T1000 (cell line): ENCODE measurements at places on chromosomes 6 and 20.
A peak's percentile ranks its signal among the peaks of the same experiment; 100 is the strongest.

- no peak for DNase-seq
Measured at GRCh38 chr6:46903175-46903574, 18.6 kb downstream of the ADGRF5 start.

- DNase-seq: no peak
Measured at GRCh38 chr6:100347901-100348550, 116.7 kb downstream of the SIM1 start.

- no peak for DNase-seq
Measured at GRCh38 chr6:33914645-33915044, 110.8 kb upstream of the MLN start.

- DNase-seq: no peak
Measured at GRCh38 chr6:108589244-108589791, 28.6 kb downstream of the FOXO3 start.

- no peak for DNase-seq
Measured at GRCh38 chr6:33820243-33820642, 16.4 kb upstream of the MLN start.

GRCh38 chr6:148516217-148516616 lies 173.6 kb downstream of the SASH1 start:
- DNase-seq: no peak

DNA sequence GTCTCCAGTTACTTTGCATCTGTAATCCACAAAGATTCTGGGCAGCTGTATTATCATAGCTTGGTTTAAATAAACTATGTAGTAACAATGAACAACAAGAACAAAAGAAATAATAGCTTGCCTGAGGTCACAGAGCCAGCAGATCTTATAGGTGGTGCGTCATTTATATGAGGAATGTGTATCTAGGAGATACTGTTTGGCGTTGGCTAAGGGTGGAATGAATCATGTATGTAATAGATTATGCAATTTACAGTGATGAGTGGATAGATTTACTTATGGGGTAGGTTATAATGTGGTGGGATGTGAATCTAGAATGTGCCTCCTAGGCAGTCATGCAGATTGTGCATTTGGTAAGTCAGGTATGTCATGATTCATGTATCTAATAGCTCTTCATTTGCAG lies 42.8 kb downstream of the HNF4A start:
- DNase-seq: peak; percentile 42

DNA sequence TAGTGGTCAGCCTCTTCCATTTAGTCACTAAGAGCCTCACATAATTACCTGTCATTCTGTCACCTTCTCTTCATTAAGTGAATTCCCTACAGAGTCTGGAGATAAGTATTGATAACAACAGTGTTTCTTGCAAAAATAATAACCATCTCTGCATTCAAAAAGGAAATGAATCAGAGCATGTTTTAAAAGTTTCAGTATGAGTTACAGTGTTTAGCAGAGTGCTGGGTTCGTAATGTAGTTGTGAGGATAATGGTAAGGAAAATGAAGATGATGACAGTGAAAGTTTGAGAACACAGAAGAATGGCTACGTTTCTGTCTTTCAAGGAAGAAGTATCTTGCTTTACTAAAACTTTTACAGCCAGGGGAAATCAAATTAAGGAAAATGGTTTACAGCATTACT lies 31.3 kb downstream of the GPRC6A start:
- no peak for DNase-seq

DNA sequence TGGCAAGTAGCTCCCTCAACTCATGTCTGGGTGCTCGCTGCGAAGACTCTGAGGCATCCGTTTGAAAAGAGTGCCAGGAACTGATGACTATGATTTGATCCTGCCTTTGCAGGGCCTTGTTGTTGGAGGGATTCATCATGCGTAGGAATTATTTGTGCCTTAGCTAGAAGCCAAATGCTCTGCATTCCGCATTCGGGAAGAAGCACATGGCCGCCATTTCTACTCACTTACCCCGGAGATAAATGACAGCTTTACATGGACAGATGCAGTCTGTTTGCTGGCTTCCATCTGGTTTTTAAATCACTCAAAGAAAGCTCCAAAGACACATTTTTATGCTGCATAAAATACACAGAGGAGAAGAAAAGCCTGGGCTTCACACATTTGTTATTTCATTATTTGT lies 363.3 kb upstream of the CDH4 start:
- DNase-seq: no peak

GRCh38 chr6:37129566-37129965 lies 40.4 kb upstream of the PIM1 start:
- no peak for DNase-seq

- no peak for DNase-seq
Measured at GRCh38 chr6:44493132-44493531, 105.6 kb downstream of the CDC5L start.

GRCh38 chr20:16125816-16126215 lies 447.4 kb downstream of the KIF16B start:
- no peak for DNase-seq

DNA sequence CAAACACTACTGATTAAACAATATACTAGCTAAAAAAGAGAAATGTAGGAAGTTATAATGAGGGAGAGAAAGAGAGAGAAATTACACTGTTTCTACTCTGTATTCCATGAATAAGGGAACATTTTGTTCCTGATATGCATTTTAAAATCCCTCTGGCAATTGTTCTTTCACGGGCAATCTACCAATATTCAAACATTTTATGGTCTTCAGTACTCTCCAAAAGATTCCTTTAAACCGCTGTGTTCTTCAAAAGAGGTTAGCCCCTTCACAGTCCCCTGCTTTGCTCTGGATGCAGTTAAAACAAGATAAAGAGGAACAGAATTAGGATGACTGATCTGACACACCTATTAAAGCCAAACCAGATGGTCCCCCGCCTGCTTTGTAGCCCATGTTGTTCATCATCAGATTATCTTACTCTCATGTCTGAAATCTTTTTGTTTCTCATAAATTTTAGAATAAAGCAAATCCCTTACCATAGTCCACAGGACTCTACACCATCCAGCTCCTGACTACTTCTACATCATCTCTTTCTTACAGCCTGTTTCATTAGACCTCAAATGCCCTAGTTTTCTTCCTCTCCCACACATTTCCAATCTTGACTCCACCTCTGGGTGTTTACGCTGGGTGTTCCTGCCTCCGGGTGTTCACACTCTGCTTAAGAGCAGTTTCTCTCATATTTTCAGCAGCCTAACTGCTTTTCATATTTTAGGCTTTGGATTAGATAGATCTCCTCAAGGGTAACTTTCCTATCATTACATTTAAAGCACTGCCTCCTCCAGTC lies 399.7 kb downstream of the COL12A1 start:
- DNase-seq: no peak

DNA sequence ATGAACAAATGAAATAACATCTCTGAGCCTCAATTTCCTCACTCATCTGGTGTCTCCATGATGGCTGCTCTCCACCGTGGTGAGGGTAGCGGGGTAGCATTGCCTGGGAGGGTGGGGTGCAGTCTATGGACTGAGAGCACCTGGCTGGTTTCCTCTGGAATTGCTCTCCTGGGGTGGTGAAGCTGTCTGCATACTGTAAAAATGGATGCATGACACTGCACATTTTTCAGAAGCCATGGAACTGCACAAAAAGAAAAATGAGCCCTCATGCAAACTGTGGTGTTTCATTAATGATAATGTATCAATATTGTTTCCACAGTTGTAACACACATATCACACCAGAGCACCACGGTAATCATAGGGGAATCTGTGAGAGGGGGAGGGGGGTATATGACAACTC lies 12.1 kb upstream of the ITPR3 start:
- no peak for DNase-seq

GRCh38 chr6:80094017-80094416 lies 12.5 kb upstream of the BCKDHB start:
- no peak for DNase-seq

DNA sequence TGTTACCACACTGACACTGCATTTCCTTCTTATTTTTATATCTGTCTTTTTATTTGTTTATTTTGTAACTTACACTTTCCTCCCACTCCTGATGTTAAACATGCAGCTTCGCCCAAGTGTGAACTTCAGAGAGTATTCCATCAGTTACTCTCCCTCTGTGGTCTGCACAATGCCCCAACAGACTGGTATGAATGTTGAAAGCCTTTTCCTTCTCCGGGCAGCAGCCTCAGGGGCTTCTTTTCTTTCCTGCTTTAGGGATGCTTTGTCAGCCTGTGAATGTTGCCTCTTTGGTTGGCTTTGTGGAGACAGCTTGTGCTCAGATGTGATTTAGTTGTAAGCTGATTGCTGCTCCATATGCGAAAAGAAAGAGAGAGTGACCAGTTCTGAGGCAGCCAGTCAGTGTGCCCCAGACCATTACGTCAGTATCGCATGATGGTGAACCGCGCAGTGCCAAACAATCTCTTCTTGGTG lies 44.0 kb downstream of the SMPDL3A start:
- no peak for DNase-seq

DNA sequence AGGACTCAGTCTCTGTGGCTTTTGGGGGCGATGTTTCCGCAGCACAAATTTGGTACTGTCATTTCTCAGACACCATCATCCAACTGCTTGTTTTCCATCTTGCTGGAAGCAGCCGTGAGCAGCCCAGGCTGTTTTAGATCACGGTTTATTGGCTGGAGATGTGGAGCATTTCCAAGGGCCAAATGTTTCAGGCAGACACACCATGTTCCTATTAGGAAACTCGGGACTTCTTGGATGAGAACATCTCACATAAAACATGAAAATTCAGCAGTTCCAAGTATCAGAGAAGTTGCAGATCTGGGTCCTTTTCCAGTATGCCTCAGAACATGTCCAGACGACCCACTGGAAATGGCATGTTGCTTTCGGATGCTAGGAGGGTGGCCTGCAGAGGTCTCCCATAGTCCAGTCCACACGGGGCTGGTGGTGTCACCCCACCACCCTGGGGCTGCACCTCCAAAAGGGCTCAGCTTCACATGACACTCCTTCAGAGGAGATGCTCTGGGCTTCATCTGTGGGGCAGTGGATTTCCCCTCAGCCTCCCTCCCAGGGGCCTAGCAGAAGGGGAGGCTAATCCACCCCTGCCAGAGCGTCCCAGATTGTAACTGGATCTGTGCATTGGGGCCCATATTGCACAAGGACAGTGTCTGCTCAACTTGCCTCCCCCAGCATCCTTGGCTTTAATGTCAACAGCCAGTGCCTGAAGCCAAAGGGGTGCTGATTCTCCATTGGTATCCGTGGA lies 176.3 kb downstream of the SCP2D1 start:
- DNase-seq: no peak

DNA sequence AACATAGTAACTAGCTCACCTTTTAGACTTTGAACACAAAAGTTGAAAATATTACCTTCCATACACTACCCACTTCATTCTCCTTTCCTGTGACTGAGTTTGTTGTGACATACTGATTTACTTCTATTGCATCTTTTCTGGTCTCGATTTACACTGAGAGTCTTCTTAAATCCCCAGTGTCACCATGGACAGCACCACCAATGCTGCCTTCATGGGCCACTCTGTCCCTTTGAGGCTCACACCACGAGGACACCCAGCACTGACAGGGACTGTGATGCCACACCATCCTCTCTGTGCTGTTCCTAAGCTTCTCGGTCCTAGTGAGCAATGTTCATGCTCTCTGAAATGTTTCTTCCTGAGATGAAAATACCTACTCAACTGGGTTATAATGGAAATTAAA lies 337.1 kb upstream of the IRAK1BP1 start:
- DNase-seq: no peak

- DNase-seq: no peak
Measured at GRCh38 chr6:44117397-44118128, 9.7 kb downstream of the MRPL14 start.

- DNase-seq: no peak
Measured at GRCh38 chr6:105620878-105621277, 218.0 kb upstream of the PREP start.

DNA sequence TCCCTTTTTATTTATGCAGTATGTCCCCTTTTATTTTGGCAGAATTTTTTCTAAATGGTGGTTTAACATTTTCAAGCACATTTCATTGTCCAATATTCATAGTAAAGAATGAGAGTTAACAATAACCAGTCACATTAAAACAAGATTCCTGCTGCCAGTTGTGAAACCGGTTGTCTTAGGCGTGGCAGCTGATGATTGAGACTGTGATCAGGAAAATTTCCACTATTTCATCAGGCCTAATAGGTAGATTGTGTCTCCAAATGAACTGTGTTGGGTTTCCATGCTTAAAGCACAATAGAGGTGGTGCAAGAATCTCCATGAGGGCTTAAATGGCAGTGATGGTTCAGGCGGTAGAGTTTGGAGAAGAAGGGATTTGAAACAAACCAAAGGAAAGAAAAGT lies 15.3 kb downstream of the PRDM1 start:
- no peak for DNase-seq

DNA sequence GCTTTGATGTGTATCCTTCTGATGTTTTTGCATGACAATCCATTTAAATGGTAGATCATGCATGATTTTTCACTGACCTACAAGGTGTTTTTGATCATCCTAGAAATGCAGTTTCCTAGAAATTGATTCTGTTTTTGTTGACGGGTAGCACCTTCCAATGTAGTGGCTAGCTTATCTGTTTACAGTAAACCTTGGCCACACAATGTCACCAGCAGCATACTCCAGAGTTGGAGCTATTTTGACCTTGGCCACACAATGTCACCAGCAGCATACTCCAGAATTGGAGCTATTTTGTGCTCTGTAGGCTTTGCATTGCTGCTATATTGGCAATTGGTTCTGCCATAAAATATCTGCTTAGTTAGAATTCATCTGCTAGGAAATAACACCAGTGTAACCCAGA lies 74.6 kb upstream of the NAA20 start:
- no peak for DNase-seq

- DNase-seq: no peak
Measured at GRCh38 chr6:157710604-157711003, 112.4 kb upstream of the SNX9 start.

GRCh38 chr6:71099649-71100048 lies 142.8 kb upstream of the B3GAT2 start:
- DNase-seq: no peak

GRCh38 chr20:46468508-46468907 lies 44.9 kb downstream of the ZNF334 start:
- DNase-seq: no peak

DNA sequence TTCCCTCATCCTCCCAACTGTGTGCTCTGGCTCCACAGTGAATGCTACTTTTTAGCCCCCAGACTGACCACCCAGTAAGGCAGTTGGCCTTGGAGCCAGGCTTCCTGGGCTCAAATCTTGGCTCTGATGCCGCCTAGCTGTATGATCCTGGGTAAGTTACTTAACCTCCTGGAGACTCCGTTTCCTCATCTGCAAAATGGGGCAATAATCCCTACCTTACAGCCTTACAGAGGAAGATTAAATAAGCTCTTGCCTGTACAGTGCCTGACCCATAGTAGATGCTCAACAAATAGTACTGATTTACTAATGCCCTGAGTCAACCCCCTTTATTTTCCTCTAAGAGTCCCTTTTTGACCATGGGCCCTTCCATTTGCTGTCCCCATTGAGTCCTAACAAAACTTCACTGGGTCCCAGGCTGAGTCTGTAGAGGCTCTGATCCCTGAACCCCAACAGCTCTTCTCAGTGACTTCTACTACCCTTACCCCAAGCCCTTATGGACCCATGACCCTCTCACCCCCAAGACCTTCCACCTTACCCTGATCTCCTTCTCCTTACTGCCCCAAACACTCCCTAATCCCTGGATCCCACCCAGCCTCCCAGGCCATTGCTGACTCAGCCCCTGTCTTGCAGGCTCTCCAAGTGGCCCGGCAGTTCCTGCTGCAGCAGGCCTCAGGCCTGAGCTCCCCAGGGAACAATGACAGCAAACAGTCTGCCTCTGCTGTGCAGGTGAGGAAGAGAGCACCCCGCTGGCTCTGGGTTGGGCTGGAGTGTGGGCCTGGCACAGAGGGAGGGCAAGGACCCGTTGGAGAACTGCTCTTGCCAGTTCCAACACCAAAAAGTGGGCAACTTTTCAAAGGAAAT lies 31.4 kb downstream of the FOXP4 start:
- peak; percentile 40 for DNase-seq
